ENCODE measurements at places on chromosomes 1 and 21. TPM values are rescaled to one million over a fixed set of nuclear protein-coding genes. Genes with fewer than 3 reads are reported as not detected.

The ACTN2 gene
- total RNA-seq, result not detected

The FBLIM1 gene
- total RNA-seq, result 27.8 TPM

The C1orf115 gene
- 6.8 TPM for total RNA-seq

The HSPB7 gene
- total RNA-seq, result not detected

The NPR1 gene
- total RNA-seq, result 1.6 TPM

The CORT gene
- 0.14 TPM for total RNA-seq

The S100A7 gene
- not detected for total RNA-seq

The SF3B4 gene
- total RNA-seq, result 122 TPM

The ZFP69 gene
- not detected for total RNA-seq

Measured in A549 treated with Mapracorat at 1 μM for 4 hours (cell line).